ENCODE measurements at places on chromosomes 12 and 14.

GRCh38 chr12:62258941-62259630 lies 1.1 kb upstream of the USP15 start:
- DNase-seq: no peak

DNA sequence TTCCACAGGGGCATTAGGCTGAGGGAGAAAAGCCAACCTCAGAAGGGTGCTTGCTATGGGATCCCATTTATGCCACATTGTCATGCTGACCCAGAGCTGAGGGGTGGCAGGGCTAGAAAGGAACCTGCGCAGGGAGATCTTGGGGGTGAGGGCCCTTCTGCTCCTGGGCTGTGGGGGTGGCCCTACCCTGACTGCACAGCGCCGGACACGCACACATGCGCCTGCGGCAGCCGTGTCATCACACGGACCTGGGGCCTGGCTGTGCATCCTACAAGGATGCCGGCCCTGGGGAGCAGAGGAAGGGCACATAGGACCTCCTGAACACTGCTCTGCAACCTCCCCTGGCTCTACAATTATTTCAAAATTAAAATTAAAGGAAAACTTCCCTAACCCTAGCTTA lies 6.9 kb downstream of the CDCA4 start:
- DNase-seq: no peak

GRCh38 chr14:44438221-44438620 lies 68.9 kb downstream of the FSCB start:
- no peak for DNase-seq

GRCh38 chr12:59131462-59131861 lies 211.2 kb upstream of the LRIG3 start:
- no peak for DNase-seq

DNA sequence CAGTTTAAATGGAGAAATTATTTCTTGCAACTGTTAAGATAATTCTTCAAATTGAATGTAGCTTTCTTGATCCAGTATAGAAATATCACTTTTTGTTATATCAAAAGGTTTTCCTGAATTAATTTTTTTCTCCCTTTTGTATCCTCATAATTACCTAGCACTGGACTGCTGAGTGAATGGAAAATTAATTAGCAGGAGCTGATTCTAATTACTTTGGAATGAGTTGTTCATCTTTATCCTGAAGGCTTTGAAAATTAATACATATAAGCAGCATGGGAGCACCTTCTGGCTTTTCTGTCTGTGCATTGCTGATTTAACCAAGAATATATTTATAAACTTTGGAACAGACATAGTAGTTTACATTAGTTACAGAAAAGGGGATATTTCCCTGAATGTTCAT lies 307.6 kb upstream of the GARIN2 start:
- DNase-seq: no peak

Data from fibroblast of skin of left quadriceps (primary cell).